CD4-positive, alpha-beta memory T cell (primary cell): ENCODE measurements at places on chromosomes 3 and 15. TPM values are rescaled to one million over a fixed set of nuclear protein-coding genes. Genes with fewer than 3 reads are reported as not detected.

GRCh38 chr3:192207239-192207638, 520.1 kb downstream of the FGF12 start:
- H3K36me3 ChIP-seq: no peaks in the 10 kb centered on the region
- H3K4me1 ChIP-seq: no peaks in the 10 kb centered on the region
- no peaks in the 10 kb centered on the region for H3K27me3 ChIP-seq
- no peak for DNase-seq

- no peaks in the 10 kb centered on the region for H3K4me1 ChIP-seq
- H3K36me3 ChIP-seq: no peaks in the 10 kb centered on the region
- H3K27ac ChIP-seq: no peak overlapping the region
- no peaks in the 10 kb centered on the region for H3K27me3 ChIP-seq
- H3K4me3 ChIP-seq: no peak overlapping the region
- DNase-seq: no peak
Observed at GRCh38 chr3:164230385-164231094, 847.8 kb downstream of the SI start.

- peaks cover 21% of the 10 kb centered on the region for H3K4me1 ChIP-seq
- no peak overlapping the region for H3K4me3 ChIP-seq
- no peak for DNase-seq
- no peaks in the 10 kb centered on the region for H3K36me3 ChIP-seq
- no peak overlapping the region for H3K27ac ChIP-seq
Observed at GRCh38 chr3:4894891-4895530, 84.2 kb upstream of the BHLHE40 start.

GRCh38 chr3:142498397-142499180, 50.8 kb upstream of the XRN1 start:
- no peak for DNase-seq

- H3K27me3 ChIP-seq: no peaks in the 10 kb centered on the region
- H3K27ac ChIP-seq: no peak overlapping the region
- peaks cover 48% of the 10 kb centered on the region for H3K36me3 ChIP-seq
Observed at GRCh38 chr3:4665197-4665596, 172.0 kb downstream of the ITPR1 start.

DNA sequence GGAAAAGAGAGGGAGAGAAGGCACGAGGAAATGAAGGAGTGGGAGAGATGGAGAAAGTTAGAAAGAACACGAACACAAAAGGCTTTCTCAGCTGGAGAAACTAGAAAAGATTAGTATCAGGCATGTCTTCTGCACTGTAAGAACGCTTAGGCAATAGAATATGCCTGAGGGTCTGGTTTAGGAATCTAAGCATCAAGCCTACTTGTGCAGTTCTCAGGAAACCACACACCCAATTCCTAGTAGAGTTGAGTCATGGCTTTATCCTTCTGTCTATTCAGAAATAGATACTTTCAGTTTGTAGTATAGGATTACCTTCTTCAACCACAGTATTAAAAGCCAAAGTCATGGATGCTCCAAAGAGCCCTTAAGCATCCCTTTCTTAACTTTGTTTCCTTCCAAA, 969.4 kb downstream of the NTRK3 start:
- no peak overlapping the region for H3K27ac ChIP-seq
- H3K27me3 ChIP-seq: no peaks in the 10 kb centered on the region
- no peak for DNase-seq
- H3K4me3 ChIP-seq: no peak overlapping the region
- H3K36me3 ChIP-seq: no peaks in the 10 kb centered on the region

GRCh38 chr15:69750253-69750652, 297.6 kb downstream of the RPLP1 start:
- no peak for DNase-seq
- H3K27ac ChIP-seq: no peak overlapping the region
- H3K4me3 ChIP-seq: no peak overlapping the region
- H3K27me3 ChIP-seq: no peaks in the 10 kb centered on the region
- H3K36me3 ChIP-seq: no peaks in the 10 kb centered on the region

- no peak for DNase-seq
- H3K27me3 ChIP-seq: no peaks in the 10 kb centered on the region
- H3K4me3 ChIP-seq: no peak overlapping the region
- no peaks in the 10 kb centered on the region for H3K36me3 ChIP-seq
- no peaks in the 10 kb centered on the region for H3K4me1 ChIP-seq
Observed at GRCh38 chr15:92667970-92668485, 12.5 kb upstream of the FAM174B start.

DNA sequence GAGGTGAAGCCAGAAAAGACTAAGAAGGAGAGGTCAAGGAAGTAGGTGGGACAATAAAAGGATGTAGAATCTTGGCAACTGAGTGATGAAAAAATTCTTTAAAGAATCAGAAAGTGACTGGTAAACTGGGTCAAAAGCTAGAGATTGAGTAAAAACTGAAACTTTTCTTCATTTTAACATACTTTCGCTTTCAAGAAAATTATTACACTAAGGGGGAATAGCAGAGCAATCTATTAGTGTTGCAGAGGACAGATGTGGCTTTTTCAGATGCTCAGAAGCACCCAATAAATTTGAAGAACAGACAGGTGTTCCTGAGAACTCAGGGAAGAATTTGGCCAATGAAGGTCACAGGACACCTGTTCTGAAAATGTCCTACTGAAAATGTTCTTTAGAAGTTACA, 805.4 kb upstream of the ALCAM start:
- H3K36me3 ChIP-seq: no peaks in the 10 kb centered on the region
- no peaks in the 10 kb centered on the region for H3K4me1 ChIP-seq
- no peak for DNase-seq
- H3K27me3 ChIP-seq: no peaks in the 10 kb centered on the region
- no peak overlapping the region for H3K27ac ChIP-seq
- H3K4me3 ChIP-seq: no peak overlapping the region

DNA sequence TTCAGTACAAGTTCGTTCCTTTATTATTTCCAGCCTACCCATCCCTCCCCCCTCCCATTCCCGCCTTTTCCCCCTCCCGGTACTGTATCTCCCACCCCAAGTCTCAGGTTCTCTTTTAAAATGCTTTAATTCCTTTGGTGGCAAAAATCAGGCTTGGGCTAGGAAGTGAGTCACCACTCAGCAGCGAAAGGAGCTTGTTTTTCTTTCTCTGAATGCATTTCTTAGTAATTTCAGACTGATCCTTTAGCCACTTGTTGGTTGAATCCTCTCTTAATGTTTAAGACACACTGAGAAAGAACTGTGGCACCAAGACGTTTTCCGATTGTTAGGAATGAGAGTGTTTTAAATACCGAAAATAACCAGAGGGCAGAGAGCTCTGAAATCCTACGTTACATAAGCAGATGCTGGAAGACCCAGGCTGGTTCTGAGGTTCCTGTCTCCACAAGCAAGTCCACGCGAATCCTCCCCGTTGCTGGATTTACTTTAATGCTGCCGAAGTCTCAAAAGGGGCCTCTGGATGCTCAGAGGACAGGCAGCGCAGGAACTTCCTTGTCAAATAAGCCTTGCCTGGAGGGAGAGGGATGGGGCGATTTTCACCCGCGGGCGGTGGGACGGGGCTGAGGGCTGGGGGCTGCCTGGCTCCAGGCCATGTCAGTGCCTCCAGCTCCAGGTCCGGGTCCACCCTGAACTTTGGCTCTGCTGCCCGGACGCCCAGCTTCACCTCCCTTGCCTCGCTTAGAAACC, 854 bp upstream of the COL8A1 start:
- no peak overlapping the region for H3K4me3 ChIP-seq
- DNase-seq: no peak
- peaks cover 4% of the 10 kb centered on the region for H3K27me3 ChIP-seq
- H3K4me1 ChIP-seq: no peaks in the 10 kb centered on the region
- no peak overlapping the region for H3K27ac ChIP-seq

DNA sequence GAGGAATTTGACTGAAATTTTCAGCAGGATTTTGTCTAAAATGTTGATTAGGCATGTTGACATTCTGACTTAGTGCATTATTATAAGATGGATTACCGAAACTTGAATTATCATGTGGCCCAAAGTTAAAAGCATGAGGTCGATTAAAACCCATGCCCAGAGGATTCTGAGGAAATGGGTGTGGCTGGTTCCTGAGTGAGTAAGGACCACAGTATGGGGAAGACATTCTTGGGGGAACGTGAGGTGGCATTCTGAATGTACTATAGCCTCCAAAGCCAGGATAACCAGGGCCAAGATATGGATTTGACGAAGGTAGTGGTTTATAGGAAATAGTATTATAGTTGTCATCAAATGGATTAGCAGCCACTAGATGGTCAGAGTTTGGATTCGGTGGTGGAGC, 38.7 kb upstream of the DNAAF4 start:
- H3K27ac ChIP-seq: no peak overlapping the region
- H3K4me3 ChIP-seq: no peak overlapping the region
- DNase-seq: no peak
- H3K36me3 ChIP-seq: no peaks in the 10 kb centered on the region

DNA sequence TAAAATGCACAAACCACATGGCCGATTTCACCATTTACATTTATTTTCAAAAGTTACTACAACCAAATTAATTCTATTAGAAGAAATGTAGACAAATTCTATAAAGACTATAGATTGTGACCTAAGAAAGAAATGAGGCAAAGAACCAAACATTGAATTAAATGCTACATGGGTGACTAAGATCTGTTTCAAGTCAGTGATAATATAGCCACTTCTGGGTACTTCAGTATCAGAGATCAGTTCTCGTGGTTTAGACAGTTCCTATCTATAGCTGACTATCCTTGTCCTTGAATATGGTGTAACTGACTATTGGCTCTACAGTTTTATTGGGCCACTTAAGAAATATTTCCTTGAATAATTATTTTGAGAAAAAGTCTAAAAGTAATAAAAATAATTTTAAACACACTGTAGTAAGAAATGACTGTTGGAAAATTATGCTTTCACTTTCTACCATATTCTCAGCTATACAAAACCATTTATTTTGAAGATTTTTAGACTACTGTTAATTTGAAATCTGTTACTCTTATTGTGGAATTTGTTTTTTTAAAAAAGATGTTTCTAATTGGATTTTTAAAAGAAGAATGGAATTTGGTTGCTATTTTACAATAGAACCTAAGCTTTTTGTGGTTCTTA, 14.1 kb downstream of the KCNMB3 start:
- H3K27me3 ChIP-seq: no peaks in the 10 kb centered on the region
- H3K4me1 ChIP-seq: peaks cover 7% of the 10 kb centered on the region
- no peak overlapping the region for H3K4me3 ChIP-seq
- DNase-seq: no peak
- no peak overlapping the region for H3K27ac ChIP-seq
- H3K36me3 ChIP-seq: peaks cover 8% of the 10 kb centered on the region

DNA sequence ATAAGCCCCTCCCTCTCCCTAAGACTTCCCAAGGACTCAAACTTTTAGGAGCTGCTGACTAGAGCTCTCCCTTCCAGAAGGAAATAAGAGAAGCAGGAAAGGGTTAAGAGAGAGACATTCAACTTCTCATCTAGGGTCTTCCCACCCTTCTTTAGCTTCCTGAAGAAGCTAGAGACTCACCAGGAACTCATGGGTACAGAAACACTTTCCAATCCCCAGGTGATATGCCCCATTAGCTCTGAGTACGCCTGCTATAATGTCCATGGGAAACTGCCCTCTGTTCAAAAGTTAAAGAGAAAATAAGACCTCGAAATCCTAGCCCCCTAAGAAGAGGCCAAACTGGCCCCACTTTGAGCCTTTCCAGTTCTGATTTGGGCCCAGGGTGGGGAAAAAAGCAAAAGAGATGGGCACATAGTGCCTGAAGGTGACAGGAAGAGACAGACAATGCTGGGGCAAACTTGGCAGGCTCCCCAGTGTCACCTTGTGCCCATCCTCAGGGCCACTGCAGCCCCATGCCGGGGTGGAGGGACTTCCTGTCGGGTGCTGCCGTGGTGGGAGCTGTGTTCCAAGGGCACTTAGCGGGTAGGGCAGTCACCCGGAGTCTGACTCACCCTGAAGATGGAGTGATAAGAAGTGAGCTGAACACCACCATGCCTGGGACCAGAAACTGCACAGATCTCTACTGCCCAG, 29.5 kb downstream of the CCDC12 start:
- DNase-seq: peak; percentile 69
- no peaks in the 10 kb centered on the region for H3K36me3 ChIP-seq
- H3K4me3 ChIP-seq: peak overlapping the region; percentile 7
- H3K27ac ChIP-seq: peak overlapping the region; percentile 69

GRCh38 chr3:101091489-101091888, 98.3 kb upstream of the ABI3BP start:
- no peaks in the 10 kb centered on the region for H3K27me3 ChIP-seq
- H3K4me3 ChIP-seq: no peak overlapping the region
- DNase-seq: no peak
- no peaks in the 10 kb centered on the region for H3K4me1 ChIP-seq
- H3K27ac ChIP-seq: no peak overlapping the region
- H3K36me3 ChIP-seq: no peaks in the 10 kb centered on the region

Gene ITGA11
- not detected for total RNA-seq

Gene LIPC
- total RNA-seq: 0.41 TPM

Gene C3orf52
- total RNA-seq: 2.0 TPM

Gene ACTC1
- not detected for total RNA-seq

Gene TTC23
- total RNA-seq: 0.79 TPM

Gene EFL1
- total RNA-seq: 23.1 TPM

Gene APOD
- not detected for total RNA-seq

Gene IQCF5
- not detected for total RNA-seq
